ENCODE measurements at places on chromosomes 12 and 14.

GRCh38 chr12:32768518-32768917 lies 12.8 kb upstream of the YARS2 start:
- DNase-seq = no peak

GRCh38 chr14:62081012-62081612 lies 318.9 kb downstream of the SNAPC1 start:
- no peak for DNase-seq

- DNase-seq = no peak
Observed at GRCh38 chr14:62079038-62079437, 316.8 kb downstream of the SNAPC1 start.

DNA sequence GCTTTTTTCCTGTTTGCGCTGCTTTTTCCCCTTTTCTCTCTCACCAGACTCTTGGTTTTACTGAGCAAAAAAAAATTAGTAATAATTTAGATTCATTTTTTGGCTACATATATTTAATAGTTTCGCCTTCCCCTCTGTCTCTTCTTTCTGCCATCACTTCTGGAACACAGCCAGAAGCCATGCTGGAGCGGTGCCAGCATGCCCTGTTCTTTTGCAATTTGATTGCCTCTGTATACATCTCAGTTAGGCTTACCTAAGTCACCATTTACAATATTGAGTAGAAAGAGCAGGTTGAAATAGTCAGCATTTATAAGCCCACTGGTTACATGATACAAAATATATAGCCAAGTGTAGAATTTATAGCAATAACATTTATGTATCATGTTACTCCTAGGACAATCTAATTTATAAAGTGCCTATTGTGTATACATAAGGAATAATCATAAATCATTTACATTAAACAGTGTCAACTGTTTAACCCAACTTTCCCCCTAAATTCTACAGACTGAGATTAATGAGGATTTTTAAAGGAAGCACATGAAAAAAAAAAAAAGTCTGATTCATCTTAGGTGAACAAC lies 413.8 kb upstream of the SOX5 start:
- DNase-seq = no peak

Measured in osteoblast (primary cell).